ENCODE measurements at places on chromosomes 12 and 14.
A peak's percentile ranks its signal among the peaks of the same experiment; 100 is the strongest.

GRCh38 chr12:22164139-22164538, 118.1 kb downstream of the CMAS start:
- no peak for DNase-seq

DNA sequence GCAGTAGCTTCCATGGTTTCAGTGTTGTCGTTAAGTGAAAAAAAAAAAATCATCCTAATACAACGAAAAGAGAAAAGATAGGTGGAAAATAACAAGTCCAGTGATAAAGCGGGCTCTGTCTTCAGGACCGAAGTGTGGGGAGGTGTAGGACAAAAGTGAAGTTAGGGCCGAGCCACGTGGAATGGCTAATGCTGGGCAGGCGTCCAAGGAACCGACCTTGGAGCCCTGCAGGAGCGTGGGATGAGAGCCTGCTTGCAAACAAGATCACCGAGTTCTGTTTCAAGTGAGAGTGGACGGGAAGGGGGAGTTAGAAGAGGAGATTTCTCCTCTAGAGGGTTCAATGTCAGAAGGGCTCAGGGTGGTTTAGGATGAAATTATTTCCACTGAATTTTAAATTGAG, 22.2 kb downstream of the A2ML1 start:
- DNase-seq, result no peak

- peak; percentile 74 for DNase-seq
Observed at GRCh38 chr12:58765653-58766512, 154.4 kb downstream of the LRIG3 start.

GRCh38 chr12:67827820-67828383, 161.3 kb upstream of the IFNG-AS1 start:
- DNase-seq, result no peak

DNA sequence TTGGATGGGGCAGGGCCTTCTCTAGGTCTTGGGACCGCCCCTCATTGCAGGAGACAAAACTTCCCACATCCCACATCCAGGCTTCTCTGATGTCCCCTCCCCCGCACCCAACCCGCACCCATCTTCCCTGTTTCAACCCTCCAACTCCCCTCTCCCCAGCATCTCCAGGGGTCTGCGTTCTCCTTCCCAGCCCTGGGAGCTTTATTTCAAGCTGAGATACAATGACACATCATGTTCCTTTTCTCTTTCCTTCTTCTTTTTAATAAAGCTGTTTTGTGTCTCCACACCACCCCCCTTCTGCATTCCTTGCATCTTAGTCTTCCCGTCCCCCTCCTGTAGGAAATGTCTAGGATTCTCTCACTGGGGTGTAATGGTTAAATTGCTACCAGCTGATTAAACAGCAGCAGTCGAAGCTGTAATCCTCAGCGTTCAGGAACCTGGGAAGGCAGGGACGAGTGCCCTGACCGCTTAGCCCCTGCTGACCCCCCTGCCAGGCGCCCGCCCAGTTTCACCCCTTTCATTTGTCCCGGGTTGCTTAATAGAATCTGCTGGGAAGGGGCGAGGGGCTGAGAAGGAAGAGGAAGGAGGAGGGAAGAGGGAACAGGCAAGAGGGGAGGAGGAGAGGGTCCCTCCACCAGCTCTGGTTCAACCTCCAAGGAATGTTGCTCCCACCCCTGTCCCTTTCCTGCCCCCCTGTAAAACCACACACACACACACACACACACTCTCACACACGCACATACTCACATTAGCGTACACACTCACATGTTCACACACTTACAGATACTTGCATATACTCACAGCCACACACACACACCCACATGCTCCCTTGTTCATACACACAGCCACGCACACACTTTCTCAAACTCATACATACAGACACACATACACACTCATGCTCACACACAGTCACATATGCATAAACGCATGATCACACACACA, 104.5 kb upstream of the MED13L start:
- no peak for DNase-seq

DNA sequence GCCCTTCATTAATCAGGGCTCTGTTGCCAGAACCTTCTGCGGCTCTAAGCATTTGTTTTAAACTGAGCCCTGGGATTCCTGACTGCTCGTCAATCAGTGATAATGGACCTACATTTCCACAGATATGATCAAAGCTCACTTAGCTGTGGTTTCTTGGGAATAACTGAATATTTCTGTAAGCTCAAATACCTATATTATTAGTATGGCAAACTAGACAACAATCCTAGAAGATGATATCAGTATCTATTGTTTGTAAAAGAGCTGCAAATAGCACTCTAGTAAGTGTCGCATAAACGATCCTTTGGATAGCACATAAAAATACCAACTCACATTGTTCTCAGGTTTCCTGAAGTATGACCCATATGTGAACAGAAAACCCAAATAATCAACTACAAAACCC, 150.4 kb downstream of the PPM1H start:
- no peak for DNase-seq

DNA sequence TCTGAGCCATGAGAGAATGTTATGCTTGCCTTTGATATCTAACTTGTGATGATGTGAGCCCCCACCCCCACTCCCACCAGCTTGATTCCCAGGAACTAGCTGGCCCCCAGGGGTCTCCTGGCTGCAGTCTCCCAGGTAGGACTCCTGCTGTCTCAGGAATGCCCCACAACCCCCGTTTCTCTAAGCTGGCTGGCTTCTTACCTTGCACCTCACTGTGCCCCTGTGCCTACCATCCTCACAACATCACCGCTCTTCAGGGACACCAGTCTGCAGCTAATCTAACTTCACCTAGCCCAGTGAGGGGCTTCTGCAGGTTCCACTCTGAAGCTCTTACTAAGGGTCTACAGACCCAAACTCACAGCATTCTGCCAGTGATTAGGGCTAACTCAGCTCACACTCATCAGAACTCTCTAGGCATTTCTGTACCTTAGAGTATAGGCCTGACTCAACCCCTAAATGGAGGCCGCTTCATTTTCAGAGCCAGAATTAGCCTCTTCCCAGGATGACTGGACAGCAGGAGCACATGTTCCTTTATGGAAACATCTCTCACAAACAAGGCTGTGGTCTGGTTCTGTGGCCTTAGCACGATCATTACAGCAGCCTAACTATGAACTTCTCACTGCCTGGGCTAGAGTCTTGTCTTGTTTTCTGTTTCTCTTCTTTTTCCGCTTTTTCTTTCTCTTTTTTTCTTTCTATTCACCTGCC, 72.8 kb upstream of the IFNG-AS1 start:
- DNase-seq, result no peak

Measured in COR-L47 (cell line).